ENCODE measurements at places on chromosomes 4 and X. TPM values are rescaled to one million over a fixed set of nuclear protein-coding genes. Genes with fewer than 3 reads are reported as not detected.

SPANXD gene
- not detected for total RNA-seq

NAT8L gene
- 0.07 TPM for total RNA-seq

SLC2A9 gene
- total RNA-seq, result 0.92 TPM

TRIM61 gene
- not detected for total RNA-seq

TEX28 gene
- not detected for total RNA-seq

MAOB gene
- not detected for total RNA-seq

TRAM1L1 gene
- total RNA-seq, result 0.26 TPM

CT55 gene
- not detected for total RNA-seq

AR gene
- total RNA-seq, result 11.4 TPM

ZNF157 gene
- total RNA-seq, result not detected

PLAC8 gene
- 0.33 TPM for total RNA-seq

MAGEA6 gene
- not detected for total RNA-seq

GAGE2A gene
- total RNA-seq, result not detected

OCRL gene
- 16.3 TPM for total RNA-seq

FRMPD4 gene
- not detected for total RNA-seq

ZFP92 gene
- total RNA-seq, result 1.6 TPM

TEX13D gene
- total RNA-seq, result not detected

PAK3 gene
- total RNA-seq, result 1.5 TPM

VSIG1 gene
- total RNA-seq, result 0.71 TPM

KIAA1210 gene
- total RNA-seq, result not detected

ZNF275 gene
- total RNA-seq, result 5.9 TPM

UGT2A1 gene
- total RNA-seq, result 1.1 TPM

FHDC1 gene
- total RNA-seq, result 0.04 TPM

PITX2 gene
- 0.26 TPM for total RNA-seq

ZCCHC18 gene
- total RNA-seq, result 0.88 TPM

F9 gene
- total RNA-seq, result not detected

USP51 gene
- 1.1 TPM for total RNA-seq

CT45A3 gene
- total RNA-seq, result not detected

SYNPO2 gene
- total RNA-seq, result 0.18 TPM

CYLC1 gene
- not detected for total RNA-seq

LAMP2 gene
- 142 TPM for total RNA-seq

TBC1D25 gene
- total RNA-seq, result 6.5 TPM

CSAG2 gene
- total RNA-seq, result not detected

NALF2 gene
- total RNA-seq, result 0.04 TPM

TBX22 gene
- not detected for total RNA-seq

All from pulmonary artery endothelial cell (primary cell).